Activated B cell treated with CpG ODN at 0.5 μM for 24 hours (primary cell): ENCODE measurements at places on chromosomes 5 and 9. TPM values are rescaled to one million over a fixed set of nuclear protein-coding genes. Genes with fewer than 3 reads are reported as not detected.

The SQSTM1 gene
- total RNA-seq: 243 and 252 TPM in 2 replicates

- DNase-seq: no peak
- H3K27ac ChIP-seq: no peak overlapping the region
- H3K36me3 ChIP-seq: no peaks in the 10 kb centered on the region
- H3K27me3 ChIP-seq: no peaks in the 10 kb centered on the region
- no peaks in the 10 kb centered on the region for H3K4me1 ChIP-seq
Measured at GRCh38 chr9:10910779-10911178, 298.0 kb upstream of the PTPRD start.

GRCh38 chr5:2876183-2876582 is 124.7 kb upstream of the IRX2 start:
- no peaks in the 10 kb centered on the region for H3K4me1 ChIP-seq
- no peak for DNase-seq
- no peaks in the 10 kb centered on the region for H3K27me3 ChIP-seq

The NAIP gene
- total RNA-seq: 11.2 and 15.0 TPM in 2 replicates

DNA sequence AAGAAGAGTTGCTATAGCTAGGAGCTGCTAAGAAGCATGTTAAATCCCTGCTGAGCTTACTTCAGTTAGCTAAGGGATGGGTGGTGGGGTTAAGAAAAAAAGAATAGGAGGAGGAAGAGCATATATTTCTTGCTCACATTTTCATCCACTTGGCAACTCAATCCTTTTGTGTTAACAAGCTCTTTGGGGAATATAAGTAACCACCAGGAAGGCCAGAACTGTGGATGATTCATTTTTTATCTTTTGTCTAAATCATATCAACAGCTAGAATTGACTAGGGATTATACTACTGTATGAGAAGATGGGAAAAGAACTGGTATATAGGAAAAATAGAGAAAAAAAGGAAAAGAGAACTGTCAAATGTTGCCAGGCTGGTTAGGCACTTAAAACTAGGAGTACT is 555.3 kb upstream of the ARRDC3 start:
- no peak overlapping the region for H3K4me3 ChIP-seq
- no peaks in the 10 kb centered on the region for H3K27me3 ChIP-seq
- no peaks in the 10 kb centered on the region for H3K36me3 ChIP-seq

- no peaks in the 10 kb centered on the region for H3K36me3 ChIP-seq
- H3K27ac ChIP-seq: no peak overlapping the region
- H3K4me1 ChIP-seq: no peaks in the 10 kb centered on the region
- DNase-seq: no peak
- peaks cover 3% of the 10 kb centered on the region for H3K27me3 ChIP-seq
Measured at GRCh38 chr9:111276431-111277128, 53.4 kb downstream of the OR2K2 start.

- H3K36me3 ChIP-seq: no peaks in the 10 kb centered on the region
- H3K4me1 ChIP-seq: peaks cover 28% of the 10 kb centered on the region
- H3K27ac ChIP-seq: no peak overlapping the region
- no peak for DNase-seq
Measured at GRCh38 chr9:2260417-2261306, 245.5 kb downstream of the SMARCA2 start.

DNA sequence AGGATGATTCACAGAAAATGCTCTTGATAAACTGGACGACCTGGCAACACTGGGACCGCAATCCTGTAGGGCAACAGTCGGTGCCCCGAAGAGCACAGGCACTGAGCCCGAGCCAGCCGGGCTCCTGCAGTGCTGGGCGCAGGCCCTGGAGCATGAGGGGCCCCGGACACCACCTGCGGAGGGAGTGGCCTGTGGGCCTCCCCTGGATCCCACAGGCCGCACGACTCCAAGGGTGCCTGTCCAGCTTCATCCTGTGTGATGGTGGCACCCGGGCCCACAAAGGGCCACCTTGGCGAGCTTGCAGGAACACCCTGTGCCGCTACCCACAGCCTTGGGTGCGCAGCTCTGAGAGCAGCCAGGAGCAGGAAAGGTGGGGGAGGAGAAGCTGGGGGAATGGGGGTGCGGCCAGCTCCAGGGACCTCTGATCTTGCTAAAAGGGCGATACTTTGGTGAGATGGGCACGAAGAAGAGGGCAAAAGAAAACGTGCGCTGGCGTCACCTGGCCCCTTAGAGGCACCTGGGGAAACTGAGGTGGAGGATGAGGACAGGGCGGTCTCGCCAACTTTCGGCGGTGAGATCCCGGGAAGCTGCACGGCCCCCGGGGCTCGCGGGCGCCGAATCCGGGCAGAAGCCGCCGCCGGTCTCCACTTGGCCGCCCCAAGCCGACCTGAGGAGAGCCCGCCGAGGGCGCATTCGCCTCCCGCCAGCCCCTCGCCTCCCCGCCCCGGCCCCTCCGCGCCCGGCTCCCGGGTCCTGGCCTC is 722 bp downstream of the TBC1D9B start:
- H3K36me3 ChIP-seq: peaks cover 20% of the 10 kb centered on the region
- H3K27ac ChIP-seq: peak overlapping the region; percentile 83
- peaks cover 29% of the 10 kb centered on the region for H3K4me1 ChIP-seq
- peak overlapping the region; percentile 86 for H3K4me3 ChIP-seq

GRCh38 chr5:154524859-154525258 is 46.8 kb upstream of the HAND1 start:
- H3K27me3 ChIP-seq: peaks cover 42% of the 10 kb centered on the region
- H3K36me3 ChIP-seq: no peaks in the 10 kb centered on the region
- H3K4me3 ChIP-seq: no peak overlapping the region
- H3K27ac ChIP-seq: no peak overlapping the region
- no peak for DNase-seq

DNA sequence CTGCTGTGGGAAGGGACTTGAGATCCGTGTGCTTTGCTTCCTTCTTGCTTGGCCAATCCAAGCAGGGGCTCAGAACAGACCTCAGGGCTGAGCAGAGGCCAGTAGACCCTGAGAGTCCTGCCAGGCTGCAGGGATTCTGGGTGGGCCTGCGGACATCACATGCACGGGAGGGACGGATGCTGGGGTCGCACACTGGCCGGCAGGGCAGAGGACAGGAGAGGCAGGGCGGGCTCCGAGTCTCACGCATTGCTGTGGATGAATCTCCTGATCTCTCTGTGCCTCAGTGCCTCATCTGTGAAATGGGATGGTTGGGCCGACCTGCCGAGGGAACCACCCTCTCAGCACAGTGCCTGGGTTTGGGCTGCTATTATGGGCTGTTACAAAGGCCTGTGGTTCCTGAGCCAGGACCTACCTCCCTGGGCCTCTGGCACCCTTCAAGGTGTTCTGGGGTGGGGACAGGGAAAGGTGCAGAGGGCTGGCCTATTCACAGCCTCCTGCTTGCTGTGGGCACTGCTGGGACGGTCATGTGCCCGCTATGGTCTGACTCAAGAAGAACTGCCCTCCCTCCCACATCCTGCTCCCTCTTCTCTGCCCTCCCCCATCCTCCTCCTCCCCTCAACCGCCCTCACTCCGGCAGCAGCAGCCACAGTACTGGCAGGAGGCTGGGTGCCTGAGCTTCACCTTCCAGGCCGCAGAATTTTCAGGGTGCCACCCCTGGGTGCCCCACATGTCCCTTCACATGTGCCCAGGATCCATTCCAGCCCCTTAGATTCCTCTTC is 43.3 kb downstream of the NCS1 start:
- H3K27ac ChIP-seq: no peak overlapping the region
- no peaks in the 10 kb centered on the region for H3K4me1 ChIP-seq
- no peak for DNase-seq

DNA sequence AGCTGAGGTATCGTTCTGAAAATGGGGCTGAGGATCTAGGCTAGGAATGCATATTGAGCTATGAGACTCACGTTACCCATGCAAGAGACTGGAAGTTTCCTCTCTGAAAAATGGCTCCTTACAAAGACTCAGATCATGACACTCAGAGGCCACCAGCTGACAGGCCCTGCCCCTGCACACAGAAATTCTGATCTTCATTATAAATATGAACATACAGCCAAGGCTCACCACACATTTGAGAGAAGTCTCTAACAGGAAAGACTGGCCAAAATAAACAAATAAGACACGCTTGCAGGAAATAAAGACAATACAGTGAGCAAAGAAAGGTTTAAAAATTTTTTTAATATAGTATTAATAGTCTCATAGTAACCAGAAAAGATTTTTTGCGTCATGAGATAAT is 365.9 kb downstream of the NFIB start:
- no peak for DNase-seq
- H3K36me3 ChIP-seq: no peaks in the 10 kb centered on the region
- no peak overlapping the region for H3K4me3 ChIP-seq
- H3K27ac ChIP-seq: no peak overlapping the region
- no peaks in the 10 kb centered on the region for H3K4me1 ChIP-seq

DNA sequence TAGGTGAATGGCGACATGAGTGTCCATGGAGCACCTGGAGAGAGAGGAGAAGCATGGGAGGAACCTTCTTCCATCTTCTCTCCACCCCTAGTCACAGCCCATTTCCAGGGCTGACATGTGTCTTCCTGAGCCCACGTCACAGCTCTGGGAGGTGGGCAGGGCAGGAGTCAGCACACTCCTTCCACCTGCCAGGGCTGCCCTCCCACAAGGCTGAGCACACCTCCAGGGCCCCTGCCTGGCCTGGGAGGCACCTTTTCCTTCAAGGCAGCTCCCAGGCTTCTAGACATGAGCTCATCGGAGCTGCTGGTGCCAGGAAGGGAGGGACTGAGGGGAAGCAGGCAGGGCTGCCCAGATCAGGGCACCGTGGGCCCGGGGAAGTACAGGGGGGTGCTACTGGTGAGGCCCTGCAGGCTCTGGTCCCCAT is 13.6 kb upstream of the SYNPO start:
- peaks cover 12% of the 10 kb centered on the region for H3K36me3 ChIP-seq
- H3K27me3 ChIP-seq: no peaks in the 10 kb centered on the region
- H3K27ac ChIP-seq: peak overlapping the region; percentile 91
- no peak for DNase-seq
- H3K4me3 ChIP-seq: peak overlapping the region; percentile 94

The CENPK gene
- total RNA-seq: 10.7 and 15.1 TPM in 2 replicates

- H3K4me3 ChIP-seq: no peak overlapping the region
- peaks cover 1% of the 10 kb centered on the region for H3K27me3 ChIP-seq
- DNase-seq: no peak
Measured at GRCh38 chr5:95668216-95668615, 14.6 kb downstream of the SPATA9 start.

DNA sequence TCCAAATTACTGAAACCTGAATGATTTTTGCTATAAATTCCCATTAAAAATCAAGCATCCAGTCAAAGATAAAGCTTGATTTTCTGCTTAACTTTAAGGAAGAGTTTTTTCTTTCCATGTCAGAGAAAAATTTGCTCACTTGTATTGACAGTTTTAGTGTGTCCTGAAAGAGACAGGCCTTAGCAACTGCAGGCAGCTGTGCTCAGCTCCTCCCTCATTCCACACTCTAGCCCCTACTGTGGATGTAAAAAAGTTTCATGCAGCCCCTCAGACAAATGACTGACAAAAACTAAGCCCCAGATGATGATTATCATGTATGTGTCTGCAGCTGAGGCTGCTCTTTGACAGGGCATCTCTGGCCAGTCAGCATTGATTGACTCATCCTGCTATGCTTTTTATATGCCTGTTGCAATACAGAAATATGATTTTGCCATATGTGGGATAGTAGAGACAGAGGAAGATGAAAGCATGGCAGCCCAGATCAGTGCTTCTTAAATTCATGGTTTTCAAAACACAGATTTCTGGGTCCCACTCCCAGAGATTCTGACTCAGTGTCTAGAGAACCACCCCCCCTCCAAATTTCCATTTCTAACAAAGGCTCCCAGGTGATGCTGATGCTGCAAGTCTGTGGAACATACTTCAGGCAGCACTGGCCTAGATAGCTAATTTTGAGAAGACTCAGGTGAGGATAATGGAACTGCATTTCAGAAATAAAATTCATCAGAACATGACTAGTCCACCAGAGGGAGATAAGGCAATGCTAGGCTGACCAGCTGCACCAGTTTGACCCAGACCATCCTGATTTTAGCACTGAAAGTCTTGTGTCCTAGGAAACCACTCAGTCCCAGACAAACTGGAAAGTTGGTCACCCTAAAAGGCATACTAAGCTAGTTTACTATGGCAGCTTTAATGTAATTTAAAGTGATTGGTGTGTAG is 298.7 kb upstream of the KCNN2 start:
- no peak overlapping the region for H3K27ac ChIP-seq
- H3K36me3 ChIP-seq: no peaks in the 10 kb centered on the region
- H3K4me3 ChIP-seq: no peak overlapping the region
- H3K27me3 ChIP-seq: peaks cover 4% of the 10 kb centered on the region
- no peaks in the 10 kb centered on the region for H3K4me1 ChIP-seq

DNA sequence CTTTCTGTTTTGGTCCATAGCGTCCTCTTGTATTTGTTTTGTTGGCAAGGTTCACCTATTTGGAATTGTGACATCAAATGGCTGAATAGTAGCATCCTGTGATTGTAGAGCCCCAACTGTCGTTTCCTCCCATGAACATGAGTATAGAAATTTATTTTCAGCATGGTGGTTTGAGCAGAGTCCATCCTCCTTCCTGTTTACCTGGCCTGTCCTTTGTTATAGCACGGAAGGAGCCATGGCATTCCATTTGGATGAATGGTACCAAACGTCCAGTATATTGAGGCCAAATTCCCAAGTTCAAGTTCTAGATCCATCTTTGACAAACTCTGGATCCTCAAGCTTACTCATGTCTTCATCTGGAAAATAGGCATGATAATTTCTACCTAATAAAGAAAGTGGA is 16.8 kb downstream of the RASGRF2 start:
- H3K36me3 ChIP-seq: no peaks in the 10 kb centered on the region
- no peak overlapping the region for H3K27ac ChIP-seq
- no peaks in the 10 kb centered on the region for H3K27me3 ChIP-seq

DNA sequence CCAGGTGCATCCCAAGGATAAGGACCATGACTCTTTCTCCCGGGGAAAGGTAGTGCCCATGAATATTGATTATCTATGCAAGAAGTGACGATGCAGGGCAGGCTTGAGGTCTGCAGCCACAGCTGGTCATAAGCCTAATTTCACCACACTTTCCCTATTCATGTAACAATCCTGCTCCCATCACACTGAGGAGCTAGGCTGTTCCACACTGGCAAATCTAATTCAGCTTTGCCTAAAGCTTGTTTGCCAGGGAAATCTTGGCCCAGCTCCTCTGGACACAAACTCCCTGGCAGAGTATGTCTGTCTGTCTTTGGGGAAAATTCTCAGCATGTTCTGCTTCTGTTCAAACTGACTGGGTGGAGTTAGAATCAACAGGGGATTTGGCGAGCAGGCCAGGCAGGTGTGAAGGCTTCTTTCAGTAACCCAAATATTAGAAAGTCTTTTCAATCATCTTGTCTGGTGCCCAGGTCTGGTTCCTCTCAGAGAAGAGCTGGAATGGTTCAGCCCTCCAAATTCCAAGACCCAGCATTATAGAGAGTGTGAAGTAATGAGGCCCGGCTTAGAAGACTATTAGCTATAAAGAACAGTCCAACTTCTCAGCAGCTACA is 88.5 kb upstream of the SPDL1 start:
- no peak overlapping the region for H3K27ac ChIP-seq
- peaks cover 4% of the 10 kb centered on the region for H3K27me3 ChIP-seq
- no peak for DNase-seq
- H3K4me1 ChIP-seq: no peaks in the 10 kb centered on the region
- no peak overlapping the region for H3K4me3 ChIP-seq
- H3K36me3 ChIP-seq: no peaks in the 10 kb centered on the region

GRCh38 chr9:126956917-126957686 is 42.5 kb downstream of the RALGPS1 start:
- H3K4me1 ChIP-seq: no peaks in the 10 kb centered on the region
- H3K4me3 ChIP-seq: no peak overlapping the region
- DNase-seq: no peak
- H3K27me3 ChIP-seq: no peaks in the 10 kb centered on the region
- no peak overlapping the region for H3K27ac ChIP-seq
- H3K36me3 ChIP-seq: no peaks in the 10 kb centered on the region

- H3K4me1 ChIP-seq: peaks cover 13% of the 10 kb centered on the region
- H3K27ac ChIP-seq: no peak overlapping the region
- peaks cover 23% of the 10 kb centered on the region for H3K36me3 ChIP-seq
- H3K27me3 ChIP-seq: no peaks in the 10 kb centered on the region
Measured at GRCh38 chr9:128161215-128161902, 1.3 kb downstream of the BBLN start.
